ENCODE measurements at places on chromosomes 2 and 18. TPM values are rescaled to one million over a fixed set of nuclear protein-coding genes. Genes with fewer than 3 reads are reported as not detected.

TXNDC9 gene
- total RNA-seq: 34.1 TPM

FARSB gene
- total RNA-seq: 57.0 TPM

SNED1 gene
- total RNA-seq: 1.8 TPM

SRD5A2 gene
- total RNA-seq: not detected

MC5R gene
- total RNA-seq: not detected

ST6GAL2 gene
- total RNA-seq: not detected

MBP gene
- total RNA-seq: 59.5 TPM

HOXD4 gene
- total RNA-seq: not detected

ABHD1 gene
- 0.90 TPM for total RNA-seq

MC4R gene
- not detected for total RNA-seq

CAPN14 gene
- 0.31 TPM for total RNA-seq

UGT1A4 gene
- total RNA-seq: not detected

GDF7 gene
- not detected for total RNA-seq

CYP27A1 gene
- 1.2 TPM for total RNA-seq

EPB41L3 gene
- total RNA-seq: 1.2 TPM

Measured in CD8-positive, alpha-beta memory T cell (primary cell).